Sciatic nerve (tissue), 2 donors: ENCODE measurements at places on chromosomes 3 and 15.

DNA sequence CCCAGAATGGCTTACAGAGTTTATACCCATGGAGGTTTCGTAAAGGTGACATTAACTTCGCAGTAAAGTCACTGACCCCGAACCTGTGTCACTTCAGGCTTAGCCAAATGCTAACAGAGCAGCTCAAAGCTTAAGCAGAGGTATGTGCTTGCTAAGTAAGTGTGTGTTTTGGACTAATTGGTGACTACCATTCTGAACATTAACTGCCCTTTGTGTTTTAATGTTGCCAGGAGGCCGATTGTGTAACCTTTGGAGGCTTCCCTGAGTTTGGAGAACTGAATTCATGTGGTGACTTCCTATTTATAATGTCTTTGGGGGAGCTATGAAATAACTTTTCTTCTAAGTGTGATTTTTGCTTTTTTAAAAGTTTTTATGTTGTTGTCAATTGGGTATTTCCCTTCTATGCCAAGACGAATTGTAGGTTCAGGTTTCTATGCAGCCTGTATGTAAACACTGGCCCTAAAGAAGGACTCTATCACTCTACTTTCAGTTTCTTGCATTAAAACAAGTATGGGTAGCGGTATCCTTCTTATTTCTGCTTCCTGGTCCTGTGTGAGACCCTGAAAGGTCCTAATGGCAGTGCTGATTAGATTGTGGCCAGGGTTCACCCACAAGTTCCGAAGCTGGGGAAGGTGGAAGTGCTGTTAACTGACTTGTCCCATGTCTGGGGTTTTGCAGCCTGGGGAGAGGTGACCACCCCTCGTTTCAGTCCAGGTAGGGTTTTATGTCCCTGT, 86.3 kb downstream of the IGF1R start:
- no peak for DNase-seq

DNA sequence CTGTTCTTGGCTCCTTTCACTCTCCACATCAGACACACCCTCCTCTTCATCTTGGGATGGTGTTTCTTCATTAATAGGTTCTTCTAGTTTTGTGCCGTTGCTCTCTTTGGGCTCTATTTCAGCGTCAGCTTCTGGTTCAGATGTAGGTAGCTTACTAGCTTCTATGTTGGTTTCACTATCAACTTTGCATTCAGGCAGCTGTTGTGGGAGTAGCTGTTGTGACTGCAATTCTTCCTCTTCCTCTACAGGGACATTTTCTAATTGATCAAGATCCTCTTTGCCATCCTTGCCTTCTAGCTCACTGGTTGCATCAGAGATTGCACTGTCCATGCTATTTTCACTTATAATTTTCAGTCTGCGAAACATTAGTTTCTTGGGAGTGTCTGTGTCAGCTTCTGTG, 80.1 kb downstream of the SETD2 start:
- DNase-seq: no peak

- no peak for DNase-seq
Observed at GRCh38 chr3:182914341-182914740, 66.0 kb downstream of the DCUN1D1 start.

GRCh38 chr3:146504498-146505197, 35.3 kb upstream of the PLSCR2 start:
- no peak for DNase-seq

DNA sequence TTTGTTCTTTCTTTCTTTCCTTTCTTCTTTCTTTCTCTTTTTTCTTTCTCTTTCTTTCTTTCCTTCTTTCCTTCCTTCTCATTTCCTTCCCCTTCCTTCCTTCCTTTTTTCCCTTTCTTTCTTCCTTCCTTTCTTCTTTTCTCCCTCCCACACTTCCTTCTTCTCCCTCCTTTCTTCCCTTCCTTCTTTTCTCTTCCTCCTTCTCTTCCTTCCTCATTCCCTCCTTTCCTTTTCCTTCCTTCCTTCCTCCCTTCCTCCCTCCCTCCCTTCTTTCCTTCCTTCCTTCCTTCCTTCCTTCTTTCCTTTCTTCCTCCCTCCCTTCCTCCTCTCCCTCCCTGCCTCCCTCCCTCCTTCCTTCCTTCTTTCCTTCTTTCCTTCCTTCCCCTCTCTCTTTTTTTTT, 755.7 kb upstream of the GRM7 start:
- DNase-seq: no peak

GRCh38 chr15:40239404-40239692, 485 bp downstream of the PAK6 start:
- DNase-seq: no peak
